Stimulated activated CD4-positive, alpha-beta T cell treated with anti-CD3 and anti-CD28 coated beads, Interleukin-15, amount 100 ng/mL, for 48 hours (primary cell): ENCODE measurements at places on chromosomes 6 and 20.

DNA sequence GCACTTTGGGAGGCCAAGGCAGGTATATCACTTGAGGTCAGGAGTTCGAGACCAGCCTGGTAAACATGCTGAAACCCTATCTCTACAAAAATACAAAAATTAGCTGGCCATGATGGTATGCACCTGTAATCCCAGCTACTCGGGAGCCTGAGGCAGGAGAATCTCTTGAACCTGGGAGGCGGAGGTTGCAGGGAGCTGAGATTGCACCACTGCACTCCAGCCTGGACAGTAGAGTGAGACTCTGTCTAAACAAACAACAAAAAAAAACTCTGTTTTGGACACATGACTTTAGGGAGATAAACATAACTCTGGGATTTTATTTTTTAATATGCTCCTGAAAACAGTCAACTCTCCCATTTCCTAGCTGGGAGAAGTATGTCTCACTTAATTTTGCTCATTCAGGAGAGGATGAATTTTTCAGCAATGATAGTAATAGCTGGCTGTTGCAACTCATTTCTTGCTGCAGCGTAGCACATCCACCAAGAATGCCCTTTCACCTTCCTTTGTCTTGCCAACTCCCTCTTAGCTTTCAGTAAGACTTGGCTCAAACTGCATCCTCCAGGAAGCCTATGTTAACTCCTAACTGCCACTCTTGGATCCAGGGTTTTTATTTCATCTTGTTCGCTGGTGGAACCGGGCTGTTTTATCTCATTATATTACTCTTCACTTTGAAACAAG, 24.3 kb downstream of the TOP1 start:
- no peak for DNase-seq

GRCh38 chr20:22385602-22386305, 198.6 kb downstream of the FOXA2 start:
- no peak for DNase-seq

GRCh38 chr6:112690497-112691202, 343.5 kb downstream of the RFPL4B start:
- DNase-seq, result no peak

GRCh38 chr6:70575899-70576495, 9.3 kb downstream of the SDHAF4 start:
- no peak for DNase-seq

DNA sequence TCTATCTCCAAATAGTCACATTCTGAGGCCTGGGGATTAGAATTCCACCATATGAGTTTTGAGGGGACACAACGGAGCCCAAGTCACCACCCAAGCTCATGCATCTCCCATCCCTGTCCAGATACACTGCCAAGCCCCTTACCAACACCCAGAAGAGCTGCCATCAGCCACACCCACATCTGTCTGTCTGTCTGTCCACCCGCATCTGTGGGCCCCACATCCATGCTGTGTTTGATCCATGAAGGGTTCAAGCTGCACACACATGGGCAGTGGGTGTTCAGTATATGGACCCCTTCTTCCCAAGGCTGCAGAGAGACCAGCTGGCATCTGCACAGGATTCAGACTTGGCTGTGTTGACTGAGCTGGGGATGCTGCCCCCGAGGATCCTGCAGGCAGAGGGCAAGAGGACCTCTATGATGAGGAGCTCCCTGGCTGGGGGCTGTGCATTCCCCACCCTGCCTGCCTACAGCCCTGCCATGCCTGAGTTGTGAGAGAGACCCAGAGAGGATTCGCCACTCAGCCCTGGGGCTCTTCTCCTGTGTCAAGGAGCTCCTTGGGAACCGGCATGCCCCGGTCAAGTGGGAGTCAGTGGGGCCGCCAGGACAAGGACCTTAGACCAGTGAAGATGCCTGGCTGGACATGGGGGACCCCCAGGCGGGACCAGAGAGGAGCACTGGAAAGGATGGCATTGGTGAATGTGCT, 206.4 kb downstream of the SYNDIG1 start:
- no peak for DNase-seq

DNA sequence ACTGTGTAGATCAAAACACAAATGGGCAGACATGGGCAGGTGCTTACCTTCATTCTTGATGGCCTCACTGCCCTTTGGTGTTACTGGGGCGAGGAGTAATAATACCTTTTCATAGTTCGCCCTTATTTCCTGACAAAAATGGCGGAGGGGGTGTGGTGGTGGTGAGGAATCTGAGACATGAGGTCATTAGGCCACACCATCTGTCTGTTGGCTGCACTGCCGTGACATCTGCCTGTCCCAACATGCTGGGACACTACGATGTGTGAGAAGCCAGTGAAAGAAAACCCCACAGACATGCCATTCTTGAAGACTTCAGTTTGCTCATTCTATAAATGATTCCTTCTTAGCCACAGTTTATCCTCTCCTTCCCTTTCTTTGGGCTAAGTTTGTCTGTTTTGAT, 13.4 kb upstream of the MAPRE1 start:
- no peak for DNase-seq

DNA sequence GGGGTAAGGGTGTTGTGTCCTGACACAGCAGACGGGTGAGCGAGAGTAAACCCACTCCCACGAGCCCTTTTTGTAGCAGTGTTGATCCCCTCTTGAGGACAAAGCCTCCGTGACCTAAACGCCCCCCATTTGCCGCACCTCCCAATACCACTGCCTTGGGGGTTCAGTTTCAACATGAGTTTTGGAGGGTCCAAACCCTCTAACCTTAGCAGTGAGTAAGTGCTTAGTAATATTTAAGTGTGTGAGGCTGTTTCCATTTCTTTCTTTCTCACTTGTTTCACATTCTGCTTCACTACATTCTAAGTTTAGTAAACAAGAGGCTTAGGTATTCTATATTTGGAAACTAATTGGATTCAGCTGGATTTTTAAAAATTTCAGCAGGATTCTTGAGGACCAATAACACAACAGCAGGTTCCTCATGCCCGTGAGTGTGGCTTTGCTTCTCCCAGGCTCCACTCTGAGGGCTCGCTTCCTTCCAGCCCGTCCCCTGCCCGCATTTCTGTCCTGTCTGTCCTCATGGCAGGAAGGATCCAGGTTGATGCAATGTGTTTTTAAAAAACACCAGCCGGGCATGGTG, 41.2 kb downstream of the SNX9 start:
- no peak for DNase-seq

DNA sequence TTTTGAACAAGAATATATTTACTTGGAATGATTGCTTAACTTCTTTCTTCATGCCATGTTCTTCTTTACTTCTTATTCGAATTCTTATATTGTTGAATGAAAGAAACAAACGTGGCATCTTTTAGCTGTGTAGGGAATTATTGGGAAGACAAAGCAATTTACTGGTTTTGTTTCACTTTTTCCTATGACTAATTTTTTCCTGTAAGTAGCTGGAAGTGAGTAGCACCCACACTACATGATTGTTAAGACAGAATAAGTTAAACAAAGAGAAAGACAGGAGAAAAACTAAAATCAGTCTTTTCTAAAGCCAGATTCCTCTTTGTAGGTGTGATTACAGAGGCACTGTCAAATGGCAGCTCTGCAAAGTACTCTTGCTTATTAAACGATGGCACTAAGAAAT, 593.4 kb downstream of the EYS start:
- DNase-seq, result no peak

- no peak for DNase-seq
Observed at GRCh38 chr20:10646006-10646405, 27.8 kb downstream of the JAG1 start.

DNA sequence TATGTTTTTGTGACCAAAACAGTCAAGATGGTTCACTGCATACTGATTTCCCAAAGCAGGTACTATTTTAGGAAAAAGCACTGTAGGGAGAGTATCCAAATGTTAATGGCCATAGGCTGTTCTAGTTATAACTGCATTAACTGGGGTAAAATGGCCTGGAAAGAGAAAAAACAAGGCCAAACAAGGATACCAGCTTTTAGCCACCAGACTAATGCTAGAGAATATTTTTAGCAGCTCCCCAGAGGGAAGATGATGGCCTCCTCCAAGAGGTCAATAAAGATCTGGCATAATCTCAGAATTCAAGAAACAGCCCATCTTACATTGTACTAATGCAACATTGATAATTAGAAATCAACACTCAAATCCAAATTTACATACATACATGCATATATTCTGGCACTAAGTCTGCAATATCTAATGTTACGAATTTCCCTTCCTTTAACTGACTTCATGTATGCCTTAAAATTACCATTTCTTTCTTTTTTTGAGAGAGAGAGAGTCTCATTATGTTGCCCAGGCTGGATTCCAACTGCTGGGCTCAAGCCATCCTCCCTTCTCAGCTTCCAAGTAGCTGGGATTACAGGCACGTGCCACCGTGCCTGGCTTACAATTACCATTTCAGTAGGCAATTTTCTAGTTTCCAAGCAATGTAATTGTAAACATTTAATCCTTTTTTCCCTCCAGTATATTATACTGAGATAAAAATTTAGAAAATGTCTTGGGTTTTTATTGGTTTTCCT, 9.3 kb downstream of the COX7A2 start:
- no peak for DNase-seq

DNA sequence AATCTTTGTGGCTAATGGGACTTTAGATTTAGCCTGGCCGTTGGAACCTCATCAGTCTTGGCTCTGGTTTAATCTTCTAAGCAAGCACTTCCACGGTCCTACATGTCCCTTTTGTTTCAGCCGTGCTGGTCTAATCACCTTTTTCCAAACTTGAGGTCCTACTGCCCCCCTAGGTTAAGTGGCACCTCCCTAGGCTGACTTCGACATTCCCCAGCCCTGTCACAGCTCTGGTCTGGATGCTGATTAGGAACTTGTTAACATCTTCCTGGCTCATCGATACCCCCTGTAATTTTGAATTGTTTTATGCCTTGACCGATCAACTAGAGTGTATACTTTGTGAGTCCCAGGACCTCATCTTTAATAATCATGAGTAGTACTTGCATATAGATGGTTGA, 56.6 kb downstream of the OTOR start:
- no peak for DNase-seq

- no peak for DNase-seq
Observed at GRCh38 chr6:20719980-20720379, 185.7 kb downstream of the CDKAL1 start.

GRCh38 chr6:139591075-139591865, 216.8 kb upstream of the CITED2 start:
- DNase-seq, result no peak

DNA sequence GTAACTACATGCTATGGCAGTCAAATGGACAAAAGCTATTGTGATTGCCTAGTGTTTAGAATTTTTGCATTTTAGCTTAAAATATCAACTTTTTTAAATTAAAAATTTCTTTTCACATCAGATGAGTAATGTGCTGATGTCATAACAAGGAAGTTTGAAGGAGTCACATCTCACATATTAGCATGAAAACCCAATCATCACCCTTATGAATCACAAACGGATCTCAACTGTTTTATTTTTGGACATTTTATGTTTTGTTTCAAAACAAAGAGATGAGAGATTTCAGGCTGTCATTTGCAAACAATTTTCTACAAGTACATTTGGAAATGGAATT, 53.6 kb upstream of the TRERF1 start:
- DNase-seq, result no peak

GRCh38 chr6:156828280-156828703, 51.1 kb downstream of the ARID1B start:
- DNase-seq, result no peak

- DNase-seq, result no peak
Observed at GRCh38 chr6:168783720-168784119, 342.7 kb downstream of the SMOC2 start.

- no peak for DNase-seq
Observed at GRCh38 chr6:74249658-74250057, 553.7 kb downstream of the CD109 start.

GRCh38 chr6:151004383-151005024, 139.0 kb downstream of the MTHFD1L start:
- DNase-seq, result no peak

DNA sequence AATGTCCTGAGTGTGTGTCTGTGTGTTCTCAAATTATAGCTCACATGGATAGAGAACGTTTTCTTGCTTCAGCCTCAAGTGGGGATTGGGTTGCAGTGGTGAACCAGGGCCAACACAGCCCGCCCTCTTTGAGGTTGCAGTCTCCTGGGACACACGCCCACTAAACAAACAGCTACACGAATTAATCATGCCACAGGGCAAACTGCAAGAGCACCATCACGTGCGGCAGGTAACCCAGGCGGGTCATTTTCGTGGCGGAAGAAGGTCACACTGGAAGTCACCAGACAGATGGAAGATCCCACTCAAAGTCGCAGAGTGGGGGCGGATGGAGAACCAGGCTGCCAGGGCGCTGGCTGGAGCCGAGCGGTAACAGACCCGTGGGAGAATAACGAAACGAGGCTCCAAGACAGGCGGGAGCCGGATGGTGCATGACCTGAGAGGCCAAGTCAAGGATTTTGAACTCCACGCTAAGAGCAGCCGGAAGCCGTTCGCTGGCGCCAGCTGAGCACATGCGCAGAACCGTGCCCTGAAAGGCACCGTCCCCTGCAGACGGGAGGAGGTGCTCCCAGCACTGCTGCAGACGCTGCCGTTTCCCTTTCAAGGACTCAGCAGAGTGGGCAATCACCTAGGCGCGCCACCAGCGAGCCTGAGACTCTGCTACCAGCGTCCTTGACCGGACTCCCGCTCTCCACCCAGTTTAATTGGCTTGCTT, 10.7 kb downstream of the DLL1 start:
- no peak for DNase-seq

DNA sequence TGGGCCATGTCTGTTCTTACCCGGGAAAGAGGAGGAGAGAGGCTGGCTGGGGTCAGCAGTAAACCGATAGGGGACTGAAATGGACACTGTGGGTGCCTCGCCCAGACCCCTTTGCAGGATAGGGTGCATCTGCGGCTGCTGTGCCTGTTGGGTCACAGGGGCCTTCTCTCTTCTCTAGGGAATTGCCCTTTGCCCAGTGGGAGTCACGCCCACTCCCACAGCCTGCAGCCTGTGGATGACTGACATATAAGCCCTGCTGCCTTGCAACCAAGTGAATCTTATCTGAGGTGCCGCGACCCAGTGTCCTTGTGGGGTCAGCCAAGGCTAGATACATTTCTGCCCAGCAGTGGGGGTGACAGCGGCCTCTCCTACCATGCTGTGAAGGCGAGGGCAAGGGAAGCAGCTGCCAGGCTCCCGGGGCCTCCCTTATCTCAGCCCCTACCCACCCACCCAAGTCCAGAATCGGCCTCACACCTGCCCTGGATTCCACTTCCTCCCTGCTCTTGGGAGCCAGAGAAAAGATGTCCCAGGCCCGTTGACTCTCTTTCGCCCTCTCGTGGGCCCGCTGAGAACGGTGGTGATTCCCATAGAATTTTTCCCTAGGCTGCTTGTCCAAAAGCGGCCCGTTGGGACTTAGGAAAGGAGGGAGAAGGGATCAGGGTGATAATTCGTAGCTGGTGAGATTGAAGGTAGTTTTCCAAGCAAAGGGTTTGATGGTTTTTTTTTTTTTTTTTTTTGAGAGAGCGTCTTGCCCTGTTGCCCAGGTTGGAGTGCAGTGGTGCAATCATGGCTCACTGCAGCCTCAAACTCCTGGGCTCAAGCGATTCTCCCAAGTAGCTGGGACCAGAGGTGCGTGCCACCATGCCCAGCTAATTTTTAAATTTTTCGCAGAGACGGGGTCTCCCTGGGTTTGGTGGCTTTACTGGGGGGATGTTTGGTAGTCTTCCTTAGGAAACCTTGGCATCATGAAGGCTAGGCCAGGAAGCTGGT, 76.4 kb upstream of the RNF24 start:
- DNase-seq, result no peak
